ENCODE measurements at places on chromosomes 7 and 10. TPM values are rescaled to one million over a fixed set of nuclear protein-coding genes. Genes with fewer than 3 reads are reported as not detected.

TSPAN12 gene
- 0.41 TPM for total RNA-seq

DNA sequence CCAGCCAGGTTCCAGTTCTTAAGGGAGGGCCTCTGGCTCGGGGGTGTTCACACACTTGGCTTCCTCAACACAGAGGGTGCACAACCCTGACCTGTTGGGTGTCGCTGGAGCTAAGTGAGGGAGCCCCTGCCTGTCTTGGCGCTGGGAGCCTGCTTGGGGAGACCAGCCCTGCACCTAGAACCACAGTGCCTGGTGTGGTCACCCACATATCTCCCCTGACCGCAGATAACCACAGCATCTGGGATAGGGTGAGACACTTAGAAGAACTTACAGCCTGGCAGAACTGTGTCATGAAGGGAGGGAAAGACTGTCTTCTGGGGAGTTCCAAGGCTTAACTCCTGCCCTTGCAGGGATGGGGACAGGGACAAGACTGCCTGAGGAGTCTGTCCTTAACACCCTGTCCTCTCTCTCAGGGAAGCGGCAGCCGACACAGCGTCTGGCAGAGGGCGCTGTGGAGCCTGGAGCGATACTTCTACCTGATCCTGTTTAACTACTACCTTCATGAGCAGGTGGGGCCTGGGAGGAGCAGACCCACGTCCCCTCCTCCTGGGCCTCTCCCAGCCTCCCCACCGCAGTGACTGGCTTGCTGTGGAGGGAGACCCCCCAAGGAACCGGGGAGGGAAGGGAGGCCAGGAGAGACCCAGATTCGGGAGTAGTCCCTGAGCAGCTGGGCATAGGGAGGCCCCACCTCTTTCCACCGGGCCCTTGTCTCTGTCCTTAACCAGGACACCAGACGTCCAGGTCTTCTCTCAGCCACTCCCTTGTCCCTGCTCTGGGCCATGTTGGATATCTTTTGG lies 59.0 kb downstream of the PALD1 start:
- DNase-seq, result no peak

DNA sequence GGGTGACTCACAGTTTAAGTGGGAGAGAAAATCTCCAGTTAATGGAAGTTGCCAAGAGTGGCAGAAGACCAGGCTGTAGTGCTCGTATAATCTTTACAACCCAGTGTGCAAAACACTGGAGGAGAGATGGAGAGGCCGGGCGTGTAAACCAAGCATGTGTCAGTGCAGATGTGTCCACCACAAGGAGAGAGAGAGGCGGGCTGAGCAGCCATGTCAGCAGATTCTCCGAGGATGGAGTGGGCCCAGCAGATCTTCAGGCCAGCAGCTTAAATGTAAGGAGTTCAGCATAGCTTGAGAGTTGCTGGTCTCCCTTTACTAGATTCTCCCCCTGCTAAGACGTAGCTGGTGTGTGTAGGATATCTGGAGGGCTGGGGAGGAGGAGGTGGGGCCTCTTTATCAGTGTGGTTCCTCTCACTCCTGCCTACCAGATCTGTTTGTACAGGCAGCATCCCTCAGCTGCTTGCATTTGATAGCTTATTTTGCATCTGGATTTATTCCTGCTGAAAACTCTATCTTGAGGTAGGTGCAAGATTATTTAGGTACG lies 13.7 kb downstream of the BPGM start:
- DNase-seq, result no peak

GRCh38 chr7:152876749-152877148 lies 117.2 kb downstream of the ACTR3B start:
- no peak for DNase-seq

- DNase-seq, result no peak
Measured at GRCh38 chr10:50224330-50224952, 26.9 kb downstream of the ASAH2 start.

DNA sequence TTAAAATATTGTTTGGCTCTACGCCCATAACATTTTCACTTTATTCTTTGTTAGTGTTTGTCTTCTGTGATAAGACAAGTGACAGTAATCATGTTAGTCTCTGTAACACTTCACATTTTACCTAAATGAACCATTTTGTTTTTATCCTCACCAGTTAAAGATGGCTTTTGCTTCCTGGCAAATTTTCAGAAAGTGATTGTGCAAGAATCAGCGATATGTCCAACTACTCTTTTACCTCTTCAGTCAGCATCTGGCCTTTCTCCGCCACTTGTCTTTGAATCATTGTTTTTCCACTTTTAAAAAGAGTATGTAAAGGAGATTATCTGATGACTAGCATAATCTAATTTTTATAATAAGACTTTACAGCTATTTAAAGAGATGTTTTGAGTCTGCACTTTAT lies 3.5 kb downstream of the DGKB start:
- no peak for DNase-seq

DNA sequence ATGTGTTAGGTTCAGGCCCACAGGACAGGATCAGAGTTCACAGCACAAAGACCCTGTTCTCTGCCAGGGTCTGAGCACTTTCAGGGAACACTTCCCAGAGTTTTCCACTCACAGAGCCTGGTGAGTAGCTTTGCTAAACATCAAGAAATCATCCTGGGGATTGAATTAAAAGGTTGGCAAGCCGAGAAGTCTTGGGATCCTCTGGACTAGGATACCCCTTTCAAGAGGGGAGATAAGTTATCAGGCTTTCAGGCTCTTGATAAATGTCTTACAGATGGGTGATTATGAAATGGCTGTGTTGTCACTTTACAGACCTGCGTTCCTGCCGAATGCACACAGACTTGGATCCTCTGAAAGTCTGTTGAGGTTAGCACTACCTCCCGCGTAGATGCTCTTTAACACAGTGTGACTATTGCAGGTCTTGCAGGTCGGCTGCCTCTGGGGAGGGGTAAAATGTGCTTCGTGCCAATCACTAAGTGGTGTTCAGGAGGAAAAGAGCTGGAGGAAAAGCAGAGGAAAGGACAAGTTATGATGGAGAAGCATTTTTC lies 473.5 kb upstream of the AKR1E2 start:
- no peak for DNase-seq

GRCh38 chr10:35949811-35950211 lies 307.7 kb upstream of the FZD8 start:
- DNase-seq, result no peak

CCM2 gene
- 181 TPM for total RNA-seq

DNA sequence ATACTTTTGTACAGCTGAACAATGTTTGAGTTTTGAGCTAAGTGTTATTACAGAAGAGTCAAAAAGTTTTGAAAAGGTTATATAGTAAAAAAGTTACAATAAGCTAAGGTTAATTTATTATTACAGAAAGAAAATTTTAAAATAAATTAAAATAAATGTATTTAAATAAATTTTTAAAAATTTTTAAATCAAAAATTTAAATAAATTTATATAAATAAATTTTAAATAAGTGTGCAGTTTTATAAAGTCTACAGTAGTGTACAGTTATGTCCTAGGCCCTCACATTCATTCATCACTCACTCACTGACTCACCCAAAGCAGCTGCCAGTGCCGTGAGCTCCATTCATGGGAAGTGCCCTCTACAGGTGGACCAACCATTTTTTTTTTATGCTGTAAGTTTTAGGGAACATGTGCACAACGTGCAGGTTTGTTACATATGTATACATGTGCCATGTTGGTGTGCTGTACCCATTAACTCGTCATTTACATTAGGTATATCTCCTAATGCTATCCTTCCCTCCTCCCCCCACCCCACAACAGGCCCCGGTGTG lies 462.9 kb upstream of the ZMIZ1 start:
- DNase-seq, result no peak

DNA sequence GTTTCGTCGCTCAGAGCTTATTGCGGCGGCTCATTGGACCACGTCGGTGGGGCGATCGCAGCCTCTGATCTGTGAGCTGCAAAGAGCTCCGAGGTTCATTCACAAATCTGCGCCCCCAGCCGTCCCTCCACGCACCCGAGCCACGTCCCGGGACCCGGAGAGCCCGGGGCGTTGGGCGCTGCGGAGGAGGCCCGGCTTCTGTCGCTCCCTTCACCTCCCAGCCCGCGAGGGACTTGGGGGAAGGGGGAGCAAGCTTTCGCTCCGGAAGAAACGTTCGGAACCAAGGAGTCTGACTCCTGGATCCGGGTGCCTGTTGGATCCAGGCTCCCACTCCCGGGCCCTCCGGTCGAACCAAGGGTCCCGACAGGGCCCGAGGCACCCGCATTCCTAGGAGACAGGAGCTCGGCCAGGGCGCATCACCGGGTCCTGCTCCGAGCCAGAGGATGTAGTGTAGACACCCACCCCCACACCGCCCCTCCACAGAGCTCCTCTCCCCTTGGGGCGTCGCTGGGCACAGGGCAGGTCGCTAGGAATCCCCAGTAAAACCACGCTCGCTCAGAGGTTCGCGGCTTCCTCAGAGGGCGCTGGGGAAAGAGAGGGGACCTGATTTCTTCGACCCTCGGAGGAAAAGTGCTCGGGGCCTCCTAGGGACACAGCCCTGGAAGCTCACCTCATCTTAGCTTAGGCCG lies 7.9 kb upstream of the EN2 start:
- no peak for DNase-seq

SPDYE2 gene
- total RNA-seq, result 0.53 TPM

DNA sequence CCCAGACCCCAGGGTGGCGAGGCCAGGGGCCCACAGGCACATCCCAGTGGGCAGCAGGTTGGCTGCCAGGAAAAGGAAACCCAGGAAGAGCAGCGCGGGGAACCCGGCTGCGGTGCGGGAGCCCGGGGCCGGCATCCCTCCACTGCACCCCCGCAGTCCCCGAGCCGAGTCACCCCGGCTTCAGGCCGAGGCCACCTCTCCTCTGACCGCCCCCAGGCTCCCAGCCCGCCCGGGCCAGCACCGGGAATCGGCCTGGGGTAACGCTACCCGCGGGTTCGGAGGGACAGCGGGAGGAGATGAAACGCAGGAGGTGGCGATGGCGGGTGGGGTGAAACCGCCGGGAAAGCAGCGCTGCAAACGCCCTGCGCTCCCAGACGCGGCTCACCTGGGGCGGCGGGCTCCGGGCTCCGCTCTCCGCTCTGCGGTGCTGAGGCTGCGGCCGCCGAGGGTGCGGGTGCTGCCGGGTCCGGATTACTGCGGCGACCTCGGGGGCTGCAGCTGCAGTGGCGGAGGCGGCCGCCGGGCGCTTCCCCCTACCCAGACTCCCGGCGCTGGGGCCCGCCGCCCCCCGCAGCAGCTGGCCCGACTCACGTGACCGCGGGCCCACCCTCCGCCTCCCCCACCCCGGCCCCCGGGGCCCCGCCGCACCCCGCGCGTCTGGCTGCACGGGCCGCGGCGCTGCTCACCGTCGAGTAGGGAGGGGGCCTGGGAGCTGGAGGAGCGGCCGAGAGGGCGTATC lies at the start of gene SCRN1:
Gene SCRN1, minus strand, starts transcription at position 545 of the 739 bp plus-strand sequence. CDS start 20,734 bp downstream, outside the sequence.
- DNase-seq, result no peak
